NCI-H2107 (cell line): ENCODE measurements at places on chromosomes 7 and 10.

- DNase-seq: no peak
Observed at GRCh38 chr10:123948030-123948823, 56.6 kb upstream of the CPXM2 start.

- no peak for DNase-seq
Observed at GRCh38 chr10:55820478-55820877, 540.6 kb downstream of the ZWINT start.

DNA sequence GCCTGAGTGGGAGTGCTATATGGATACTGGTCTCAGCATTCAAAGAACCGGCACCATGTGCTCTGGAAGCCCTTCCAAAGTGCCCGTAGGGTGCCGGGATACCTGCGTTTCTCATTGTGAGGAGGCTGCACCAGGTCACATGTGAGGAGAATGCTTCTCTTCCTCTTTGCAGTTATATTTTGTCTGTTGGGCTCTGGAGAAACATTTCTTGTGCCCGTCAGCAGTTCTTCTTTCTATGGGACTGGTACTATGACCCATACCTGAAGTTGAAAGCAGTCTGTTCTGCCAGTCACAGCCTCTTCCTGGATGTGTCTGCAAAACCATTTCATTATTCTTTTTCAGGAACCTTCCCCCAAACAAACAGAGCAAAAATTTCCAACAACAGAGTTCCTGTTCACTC, 465.0 kb downstream of the SUGCT start:
- DNase-seq: no peak

DNA sequence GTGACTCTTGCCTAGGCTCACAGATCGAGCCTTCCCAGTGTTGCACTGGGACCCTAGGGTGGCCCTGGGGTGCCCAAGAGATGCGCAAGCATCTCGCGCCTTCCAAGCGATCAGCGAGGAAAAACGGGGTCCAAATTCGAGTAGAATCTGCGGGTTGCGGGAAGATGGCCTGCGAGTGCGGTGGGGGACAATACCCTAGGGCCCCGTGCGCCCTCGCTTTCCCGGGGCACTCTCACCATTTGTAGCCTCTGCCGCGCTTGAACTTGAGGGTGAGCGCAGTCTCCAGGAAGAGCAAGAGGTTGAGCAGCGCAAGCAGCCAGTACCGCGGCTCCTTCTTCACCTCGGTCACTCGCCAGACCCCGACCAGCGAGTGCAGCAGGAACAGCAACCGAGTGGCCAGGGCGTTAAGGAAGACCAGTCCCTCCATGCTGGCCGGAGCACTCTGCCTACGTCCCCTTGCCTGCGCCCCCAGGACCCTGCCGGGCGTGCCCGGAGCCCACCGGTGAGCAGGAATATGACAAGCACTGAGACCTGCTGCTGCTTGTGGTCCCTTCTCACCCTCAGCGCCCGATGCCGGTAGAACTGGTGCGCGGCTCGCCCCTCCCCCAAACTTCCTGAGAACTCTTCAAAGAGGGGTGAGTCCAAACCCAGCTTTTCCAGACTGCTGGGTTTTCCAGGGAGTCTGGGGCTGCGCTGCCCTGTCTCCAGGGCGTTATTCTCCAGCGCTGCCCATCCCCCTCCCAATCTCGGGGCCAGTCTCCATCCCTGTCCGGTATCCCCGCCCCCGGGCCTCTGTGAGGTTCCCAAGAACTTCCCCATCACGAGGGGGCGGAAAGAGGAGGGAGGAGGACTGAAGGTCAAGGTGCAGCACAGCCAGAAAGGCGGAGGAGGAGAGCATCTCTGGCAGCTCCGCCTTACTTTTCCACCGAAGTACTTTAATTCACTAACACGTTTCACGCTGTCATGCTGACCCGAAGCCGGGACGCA, at the start of gene TMEM26:
TSS of gene TMEM26 (minus strand) at position 727 of the 987 bp plus-strand sequence. CDS start at position 427, 300 bp downstream.
- no peak for DNase-seq

- no peak for DNase-seq
Observed at GRCh38 chr7:122040147-122040546, 103.9 kb downstream of the AASS start.

GRCh38 chr7:133164498-133164897, 82.6 kb upstream of the CHCHD3 start:
- DNase-seq: no peak

DNA sequence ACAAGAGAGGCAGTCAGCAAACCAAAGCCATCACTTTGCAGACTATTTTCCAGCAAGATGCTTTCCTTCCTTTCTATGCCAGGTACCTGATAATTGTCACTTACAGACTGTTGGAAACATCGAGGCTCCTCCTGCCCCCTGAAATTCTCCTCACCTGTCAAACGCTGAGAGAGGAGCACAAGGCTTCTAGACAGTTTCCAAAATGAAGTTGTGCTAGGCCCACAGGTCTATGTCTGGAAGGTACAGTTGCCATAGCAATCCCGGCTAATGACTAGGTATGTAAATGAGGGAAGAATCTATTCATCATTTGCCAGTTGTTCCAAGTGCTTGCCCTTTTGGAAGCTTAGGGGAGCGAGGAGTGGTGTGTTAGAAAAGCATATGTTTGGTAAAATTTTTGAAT, 334.4 kb downstream of the CALN1 start:
- DNase-seq: no peak

DNA sequence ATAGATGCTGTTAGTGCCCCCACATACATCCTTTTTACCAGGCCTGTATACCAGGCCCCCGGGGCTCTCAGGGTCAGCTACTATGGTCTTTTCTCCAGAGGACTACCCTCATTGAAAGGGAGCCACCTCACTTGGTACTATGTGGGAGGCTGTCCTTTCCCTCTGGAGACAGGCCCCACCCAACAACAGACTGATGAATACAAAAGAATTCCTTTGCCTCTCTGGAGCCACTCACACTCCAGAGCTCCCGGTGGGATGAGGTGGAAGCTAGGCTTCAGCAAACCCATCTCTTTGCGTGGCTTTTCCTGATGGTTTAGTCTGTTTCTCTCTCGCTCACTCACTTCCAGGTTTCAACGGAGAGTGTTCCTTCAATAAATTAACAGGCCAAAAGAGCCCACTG, 30.3 kb downstream of the ANKMY2 start:
- no peak for DNase-seq

DNA sequence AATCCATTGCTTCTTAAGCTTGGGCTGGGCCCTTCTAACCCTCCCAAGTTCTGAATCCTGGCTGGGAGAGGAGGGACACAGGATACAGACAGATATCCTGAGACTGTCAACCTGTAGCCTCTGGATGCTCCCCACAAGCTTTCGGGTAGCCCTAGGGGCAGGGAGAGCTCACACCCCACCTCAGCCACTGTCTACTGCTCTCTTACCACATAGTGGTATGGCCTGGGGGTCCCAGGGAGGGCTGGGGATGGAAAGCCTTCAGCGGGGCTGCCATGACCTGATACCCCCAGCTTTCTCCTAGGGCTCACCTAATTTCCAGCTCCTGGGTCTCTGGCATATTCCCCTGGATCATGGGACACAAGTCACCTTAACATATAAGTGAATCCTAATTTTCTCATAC, 25.1 kb downstream of the CRHR2 start:
- no peak for DNase-seq

DNA sequence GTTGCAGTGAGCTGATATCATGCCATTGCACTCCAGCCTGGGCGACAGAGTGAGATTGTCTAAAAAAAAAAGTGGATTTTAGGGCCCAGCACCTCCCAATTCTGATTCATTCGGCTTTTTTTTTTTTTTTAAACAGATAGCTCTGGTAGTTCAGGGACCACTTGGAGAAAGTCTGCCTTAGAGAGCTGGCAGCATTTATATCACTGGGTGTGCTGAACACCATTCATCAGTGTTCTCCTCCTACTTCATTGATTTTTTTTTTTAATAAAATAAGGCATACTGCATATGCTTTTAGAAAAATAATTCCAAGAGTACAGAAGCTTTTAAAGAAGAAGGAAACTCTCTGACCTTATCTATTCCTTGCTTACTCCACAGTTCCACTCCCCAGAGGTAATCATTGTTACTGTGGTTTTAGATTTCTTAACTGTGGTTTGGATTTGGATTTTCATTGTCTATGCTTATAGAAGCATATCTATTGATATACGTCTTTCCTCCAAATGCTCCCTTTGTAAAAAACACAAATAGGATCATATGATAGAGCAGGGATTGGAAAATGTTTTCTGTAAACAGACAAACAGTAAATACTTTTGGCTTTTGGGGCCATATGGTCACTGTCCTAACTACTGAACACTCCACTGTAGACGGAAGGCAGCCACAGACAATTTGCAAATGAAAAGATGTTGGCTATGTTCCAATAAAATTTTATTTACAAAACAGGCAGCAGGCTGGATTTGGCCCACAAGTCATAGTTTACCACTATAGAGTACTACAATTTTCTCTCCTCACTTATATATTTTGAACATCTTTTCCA, 21.1 kb upstream of the SAR1A start:
- no peak for DNase-seq

GRCh38 chr7:15652776-15653290, 33.6 kb downstream of the MEOX2 start:
- no peak for DNase-seq

- DNase-seq: no peak
Observed at GRCh38 chr10:71432956-71433767, 36.4 kb downstream of the CDH23 start.

DNA sequence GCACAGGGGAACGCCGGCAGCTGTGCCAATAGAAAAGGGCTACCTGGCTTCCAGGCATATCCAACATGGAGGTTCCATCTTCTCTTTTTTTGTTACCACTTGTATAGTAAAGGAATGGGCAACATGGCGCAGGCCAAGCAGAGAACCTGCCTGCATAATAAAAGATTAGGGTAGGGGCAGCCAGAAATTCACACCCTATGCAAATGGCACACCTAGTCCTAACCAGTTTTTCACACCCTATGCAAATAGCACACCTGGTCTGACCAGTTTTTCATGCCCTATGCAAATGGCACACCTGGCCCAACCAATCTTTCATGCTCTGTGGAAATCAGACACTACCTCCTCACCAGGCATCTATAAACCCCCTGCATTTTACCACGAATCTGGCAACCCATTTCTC, 369.5 kb downstream of the IPMK start:
- DNase-seq: no peak

- no peak for DNase-seq
Observed at GRCh38 chr10:28200775-28201174, 102.1 kb downstream of the MPP7 start.

GRCh38 chr7:6419310-6419773, 28.4 kb downstream of the DAGLB start:
- no peak for DNase-seq

DNA sequence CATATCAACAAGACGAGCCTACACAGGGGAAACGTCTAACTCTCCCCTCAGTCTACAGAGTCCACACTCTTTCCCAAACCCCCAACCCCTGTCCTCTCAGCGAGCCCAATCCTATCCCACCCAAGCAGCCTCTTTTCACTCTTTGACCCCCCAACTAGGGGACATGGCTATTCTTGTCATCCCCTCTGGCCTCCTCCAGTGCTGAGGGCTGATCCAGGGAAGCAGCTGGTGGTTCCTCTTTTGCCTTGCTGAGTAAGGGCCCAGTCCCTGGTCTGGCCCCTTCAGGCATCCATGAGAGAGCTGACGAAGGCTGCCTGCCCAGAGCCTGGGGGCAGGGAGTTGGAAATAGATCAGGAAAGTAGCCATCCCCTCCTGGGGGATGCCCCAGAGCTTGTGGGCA, 6.4 kb downstream of the NOBOX start:
- DNase-seq: no peak

DNA sequence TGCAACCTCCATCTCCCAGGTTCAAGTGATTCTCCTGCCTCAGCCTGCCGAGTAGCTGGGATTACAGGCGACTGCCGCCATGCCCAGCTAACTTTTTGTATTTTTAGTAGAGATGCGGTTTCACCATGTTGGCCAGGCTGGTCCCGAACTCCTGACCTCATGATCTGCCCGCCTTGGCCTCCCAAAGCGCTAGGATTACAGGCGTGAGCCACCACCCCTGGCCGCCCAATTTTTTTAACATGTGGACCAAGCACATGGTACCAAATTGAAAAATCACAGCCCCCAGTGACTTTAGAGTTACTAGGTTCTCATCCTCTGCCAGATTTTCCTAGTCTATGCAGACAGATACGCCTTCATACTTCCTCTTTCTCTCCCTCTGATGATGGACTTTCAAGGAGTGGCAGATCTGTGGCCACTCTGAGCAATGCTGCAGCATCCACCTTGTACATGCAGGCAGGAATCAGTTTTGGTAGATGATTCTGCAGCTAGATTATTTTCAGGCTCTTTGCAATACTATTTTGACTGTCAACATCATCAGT, 34.0 kb upstream of the EZH2 start:
- DNase-seq: no peak

DNA sequence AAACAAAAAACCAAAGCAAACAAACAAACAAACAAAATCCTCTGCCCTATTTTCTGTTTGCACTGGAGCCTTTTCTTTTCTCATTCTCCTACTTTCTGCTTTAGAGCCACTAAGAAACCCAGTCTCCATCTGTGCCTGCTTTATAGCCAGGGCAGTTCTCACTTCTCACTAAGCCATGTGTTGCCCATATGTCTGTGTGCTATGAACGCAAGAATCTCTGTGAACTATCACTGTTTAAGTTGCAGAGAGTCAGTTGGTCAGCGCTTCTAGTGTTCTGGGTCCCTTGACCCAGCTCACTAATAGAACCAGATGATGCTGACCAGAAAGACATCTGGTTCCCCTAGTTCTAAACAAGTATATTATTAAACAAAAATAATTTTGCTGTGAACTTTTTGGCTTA, 81.4 kb downstream of the FAM185A start:
- DNase-seq: no peak

DNA sequence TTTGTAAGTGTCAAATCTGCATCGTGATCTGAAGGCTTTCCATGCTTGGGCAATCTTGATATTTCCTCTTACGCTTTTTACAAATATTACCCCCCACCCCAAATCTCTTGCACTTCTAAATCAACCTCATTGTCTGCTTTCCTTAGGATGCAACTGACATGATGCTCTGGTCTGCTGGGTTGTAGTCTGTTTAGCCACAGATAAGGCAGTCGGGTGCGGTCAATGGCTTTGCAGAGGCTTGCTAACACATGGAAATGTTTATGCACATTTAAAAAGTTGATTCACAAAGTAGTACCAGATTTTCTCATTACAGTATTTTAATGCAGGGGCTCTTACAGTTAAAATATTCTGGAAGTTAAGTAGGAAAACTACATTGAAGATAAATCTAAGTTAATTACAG, 172.5 kb downstream of the BAMBI start:
- no peak for DNase-seq
